Lower leg skin (tissue), 4 donors: ENCODE measurements at places on chromosomes 7 and 10. TPM values are rescaled to one million over a fixed set of nuclear protein-coding genes. Genes with fewer than 3 reads are reported as not detected.

GRCh38 chr10:43172645-43173044 lies 34.4 kb downstream of the CSGALNACT2 start:
- DNase-seq: no peak

DNA sequence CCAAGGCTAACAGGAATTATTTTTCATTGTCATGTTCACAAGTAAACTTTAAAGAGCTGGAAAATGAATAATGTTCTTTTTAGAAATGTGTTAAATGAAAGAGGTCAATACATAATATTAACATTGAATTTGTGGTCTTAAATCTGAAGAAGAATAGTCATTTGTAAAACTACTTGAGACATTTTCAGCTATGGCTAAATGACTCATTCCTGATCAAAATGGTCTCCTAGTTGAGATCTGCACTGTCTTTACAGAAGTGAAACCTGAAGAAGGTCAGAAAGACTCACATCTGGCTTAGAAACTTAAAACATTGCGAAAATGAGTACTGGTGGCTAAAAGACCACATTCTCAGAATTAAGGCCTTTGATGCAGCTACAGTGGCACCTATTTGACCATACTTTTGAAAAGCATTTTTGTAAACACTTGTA lies 5.9 kb downstream of the PIK3CG start:
- no peak for DNase-seq

- no peak for DNase-seq
These were observed 30.9 kb downstream of the ANKRD16 start for GRCh38 chr10:5858811-5859210.

- no peak for DNase-seq
These were observed 186.4 kb downstream of the POLR1F start for GRCh38 chr7:19522486-19522885.

DNA sequence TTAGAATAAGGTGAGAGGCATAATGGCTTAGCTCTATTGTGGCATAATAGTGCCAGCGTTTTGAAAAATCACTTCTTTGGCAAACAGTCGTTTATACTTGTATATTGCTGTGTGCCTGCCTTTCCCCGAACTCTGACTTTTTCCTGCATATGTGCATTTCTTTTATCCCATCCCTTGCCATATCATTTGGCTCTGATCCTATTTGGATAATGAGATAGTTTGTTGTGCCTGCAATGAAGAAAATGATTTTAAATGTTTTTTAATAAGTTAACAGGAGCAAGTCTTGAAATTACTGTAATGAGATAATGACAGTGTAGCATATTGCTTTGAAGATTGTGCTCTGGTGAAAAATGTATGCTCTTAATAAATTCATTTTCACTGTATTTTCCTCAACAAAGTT lies 288.0 kb upstream of the LRGUK start:
- no peak for DNase-seq

DNA sequence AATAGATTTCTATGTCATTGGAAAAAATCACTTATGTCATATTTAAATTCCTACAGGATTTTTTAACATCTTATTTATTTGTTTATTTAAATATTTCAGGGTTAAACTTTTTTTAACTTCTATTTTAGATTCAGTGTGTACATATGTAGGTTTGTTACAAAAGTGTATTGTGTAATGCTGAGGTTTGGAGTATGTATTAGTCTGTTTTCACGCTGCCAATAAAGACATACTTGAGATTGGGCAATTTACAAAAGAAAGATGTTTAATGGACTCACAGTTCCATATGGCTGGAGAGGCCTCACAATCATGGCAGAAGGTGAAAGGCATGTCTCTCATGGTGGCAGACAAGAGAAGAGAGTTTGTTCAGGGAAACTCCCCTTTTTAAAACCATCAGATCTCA lies 65.4 kb downstream of the MGAM2 start:
- no peak for DNase-seq

- no peak for DNase-seq
These were observed 137.2 kb upstream of the RSU1 start for GRCh38 chr10:16954280-16955030.

GRCh38 chr7:121591926-121592325 lies 195.8 kb upstream of the FAM3C start:
- DNase-seq: no peak

The TRIM50 gene
- not detected for total RNA-seq
